Astrocyte of the cerebellum (primary cell): ENCODE measurements at places on chromosomes 2 and 18.

GRCh38 chr2:239640210-239640609 lies 239.4 kb upstream of the HDAC4 start:
- DNase-seq, result no peak

GRCh38 chr18:57197261-57197660 lies 50.4 kb downstream of the BOD1L2 start:
- DNase-seq, result no peak

- no peak for DNase-seq
Measured at GRCh38 chr2:102421890-102422759, 835 bp upstream of the IL18RAP start.

DNA sequence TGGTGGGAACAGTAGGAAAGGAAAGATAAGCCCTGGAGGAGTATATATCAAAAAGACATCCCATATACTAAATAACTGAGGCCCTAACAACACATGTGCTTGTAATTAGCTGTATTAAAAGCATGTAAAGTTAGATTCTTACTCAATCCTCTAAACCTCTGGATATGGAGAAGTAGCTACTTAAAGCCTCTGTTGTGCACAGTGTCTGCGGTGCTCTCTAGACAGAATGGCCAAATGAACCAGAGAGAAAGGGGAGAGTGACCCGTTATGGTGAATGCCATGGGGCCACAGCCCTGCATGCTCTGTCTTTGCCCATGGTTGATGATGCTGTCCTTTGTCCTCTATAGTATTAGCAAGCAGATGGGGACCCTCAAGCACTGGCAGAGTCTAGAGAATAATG lies 104.4 kb upstream of the SLC8A1 start:
- DNase-seq, result no peak

DNA sequence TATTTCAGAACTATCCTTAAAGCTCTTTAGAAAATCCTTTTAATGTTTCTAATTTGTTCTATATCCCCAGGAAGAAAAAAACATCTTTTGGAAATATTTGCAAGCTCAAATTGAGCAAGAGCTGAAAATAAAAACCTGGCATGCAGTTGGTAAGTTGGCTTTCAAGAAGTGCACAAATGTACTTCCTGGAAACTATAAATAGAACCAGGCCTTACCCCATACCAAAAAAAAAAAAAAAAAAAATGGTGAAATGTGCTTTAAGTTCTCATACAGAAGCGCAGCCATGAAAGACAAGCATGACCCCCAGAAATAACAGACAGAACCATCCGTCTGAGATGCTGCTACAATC lies 178.5 kb downstream of the HDAC4 start:
- DNase-seq, result no peak

DNA sequence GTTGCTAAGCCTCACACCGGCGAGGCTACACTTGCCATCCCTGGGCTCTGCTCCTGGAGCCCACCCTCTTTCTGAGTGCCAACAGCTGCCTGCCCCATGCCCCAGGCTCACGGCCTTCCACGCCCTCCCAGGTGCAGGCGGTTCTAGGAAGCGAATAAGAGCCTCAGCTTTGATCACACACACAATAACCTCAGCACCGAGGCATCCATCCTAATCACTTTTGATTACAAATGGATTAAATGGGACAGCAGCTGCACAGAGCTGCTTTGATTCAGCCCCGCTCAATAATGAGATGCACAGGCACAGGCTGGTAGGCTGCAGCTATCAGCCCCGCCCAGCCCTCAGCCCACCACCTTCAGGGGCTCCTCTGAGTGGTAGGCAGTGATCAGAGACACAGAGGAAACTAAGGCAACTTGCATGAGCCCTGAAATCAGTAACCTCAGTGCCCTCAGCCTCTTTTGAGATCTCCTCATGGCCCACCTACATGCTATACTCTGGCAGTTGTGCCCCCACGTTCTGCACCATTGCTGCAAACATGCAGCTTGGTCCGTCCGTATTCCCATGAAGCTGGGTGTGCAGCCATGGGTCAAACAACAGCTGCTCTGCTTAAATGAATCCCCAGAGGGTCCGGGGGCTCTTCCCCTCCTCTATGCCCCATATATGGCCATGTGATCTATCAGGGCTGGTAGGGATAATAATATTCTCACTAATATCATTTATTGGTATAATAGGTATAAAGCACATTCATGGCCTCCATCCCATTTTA lies 171.4 kb downstream of the SETBP1 start:
- DNase-seq, result no peak

- peak; percentile 2 for DNase-seq
Measured at GRCh38 chr18:28455971-28456370, 279.0 kb upstream of the CDH2 start.
